ENCODE measurements at places on chromosomes 6 and 20. TPM values are rescaled to one million over a fixed set of nuclear protein-coding genes. Genes with fewer than 3 reads are reported as not detected.

GRCh38 chr6:40740518-40740917, 153.4 kb upstream of the LRFN2 start:
- no peak overlapping the region for H3K4me3 ChIP-seq
- peaks cover 33% of the 10 kb centered on the region for H3K27me3 ChIP-seq
- H3K27ac ChIP-seq = no peak overlapping the region
- H3K4me1 ChIP-seq = no peaks in the 10 kb centered on the region
- DNase-seq = no peak

ALDH5A1 gene
- 16.7 TPM for polyA plus RNA-seq

- H3K36me3 ChIP-seq = no peaks in the 10 kb centered on the region
- H3K27ac ChIP-seq = no peak overlapping the region
- no peaks in the 10 kb centered on the region for H3K4me1 ChIP-seq
These were observed 21.9 kb upstream of the BEND6 start for GRCh38 chr6:56932910-56933477.

GRCh38 chr20:24468401-24469115, 871 bp upstream of the SYNDIG1 start:
- peaks cover 44% of the 10 kb centered on the region for H3K27me3 ChIP-seq
- no peaks in the 10 kb centered on the region for H3K4me1 ChIP-seq
- H3K4me3 ChIP-seq = no peak overlapping the region
- H3K27ac ChIP-seq = no peak overlapping the region
- H3K36me3 ChIP-seq = no peaks in the 10 kb centered on the region
- DNase-seq = no peak

DNA sequence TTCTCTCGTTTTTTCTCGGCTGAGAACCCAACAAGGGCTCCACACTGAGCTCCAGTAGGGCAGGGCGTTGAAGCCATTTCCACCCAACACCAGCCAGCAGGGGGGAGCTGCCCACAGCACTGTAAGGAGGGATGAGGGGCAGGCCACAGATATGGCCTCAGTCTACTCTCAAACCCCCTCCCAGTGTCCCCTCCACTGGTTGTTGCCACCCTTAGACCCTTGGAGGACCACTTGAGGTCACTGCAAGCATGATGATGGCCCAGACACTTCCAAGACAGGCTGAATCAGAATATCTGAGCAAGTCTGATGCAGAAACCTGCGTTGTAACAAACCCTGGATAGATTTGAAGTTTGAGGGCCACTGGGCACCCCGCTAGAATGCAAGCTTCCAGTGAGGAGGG, 217.0 kb upstream of the CST7 start:
- no peaks in the 10 kb centered on the region for H3K4me1 ChIP-seq
- H3K36me3 ChIP-seq = no peaks in the 10 kb centered on the region
- no peak overlapping the region for H3K4me3 ChIP-seq
- no peaks in the 10 kb centered on the region for H3K27me3 ChIP-seq

DNA sequence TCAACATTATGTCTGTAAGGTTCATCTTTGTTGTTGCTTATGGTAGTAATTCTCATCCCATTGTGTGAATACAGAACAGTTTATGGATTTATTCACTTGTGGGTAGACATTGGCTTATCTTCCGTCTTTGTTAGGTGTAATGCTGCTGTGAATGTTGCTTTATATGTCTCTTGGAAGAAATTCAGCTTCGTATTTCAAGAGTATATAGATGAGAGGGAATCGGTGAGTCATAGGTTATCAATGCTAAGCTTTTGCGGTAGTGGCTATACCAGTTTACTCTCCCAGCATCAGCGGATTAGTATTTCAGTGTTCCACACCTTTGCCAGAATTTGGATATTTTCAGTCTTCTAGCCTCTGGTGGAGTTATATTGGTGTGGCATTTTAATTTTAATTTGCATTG, 77.8 kb downstream of the ZFAND3 start:
- H3K4me1 ChIP-seq = peaks cover 64% of the 10 kb centered on the region
- peaks cover 11% of the 10 kb centered on the region for H3K36me3 ChIP-seq
- H3K4me3 ChIP-seq = no peak overlapping the region

- peaks cover 26% of the 10 kb centered on the region for H3K4me1 ChIP-seq
- peak overlapping the region; percentile 89 for H3K4me3 ChIP-seq
- H3K36me3 ChIP-seq = no peaks in the 10 kb centered on the region
- no peaks in the 10 kb centered on the region for H3K27me3 ChIP-seq
These were observed 100.9 kb downstream of the HFE start for GRCh38 chr6:26187981-26188635.

MDFI gene
- polyA plus RNA-seq = not detected

DNA sequence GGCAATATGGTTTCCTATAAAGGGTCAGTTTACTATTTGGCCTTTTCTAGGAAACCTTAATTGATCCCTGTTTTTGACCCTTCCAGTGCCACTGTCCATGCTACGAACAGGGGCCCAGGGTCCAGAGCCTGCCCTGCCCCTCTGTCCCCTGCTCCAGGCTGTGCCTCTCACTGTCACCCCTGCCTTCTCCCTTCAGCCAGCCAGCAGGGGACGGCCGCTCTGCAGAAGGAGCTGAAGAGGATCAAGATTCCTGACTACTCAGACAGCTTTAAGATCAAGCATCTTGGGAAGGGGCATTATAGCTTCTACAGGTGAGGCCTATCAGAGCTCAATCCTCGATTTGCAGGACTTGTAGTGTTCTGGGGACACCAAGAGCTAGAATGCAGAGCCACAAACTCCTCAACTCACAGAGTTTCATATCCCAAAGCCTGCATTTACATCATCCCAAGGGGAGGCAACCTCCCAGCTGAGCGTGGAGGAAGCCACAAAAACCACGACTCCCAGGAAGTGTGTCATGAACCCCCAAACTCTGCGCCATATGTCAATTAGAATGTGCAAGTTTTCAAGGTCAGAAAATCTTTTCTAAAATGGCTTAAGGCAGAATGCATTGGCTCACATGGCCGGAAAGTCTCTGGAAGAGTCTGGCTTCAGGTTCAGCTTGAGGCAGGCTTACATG, 3.6 kb downstream of the BPI start:
- peaks cover 11% of the 10 kb centered on the region for H3K4me1 ChIP-seq
- DNase-seq = no peak
- peaks cover 66% of the 10 kb centered on the region for H3K27me3 ChIP-seq
- H3K4me3 ChIP-seq = no peak overlapping the region
- H3K27ac ChIP-seq = no peak overlapping the region
- no peaks in the 10 kb centered on the region for H3K36me3 ChIP-seq

- DNase-seq = no peak
- H3K4me3 ChIP-seq = no peak overlapping the region
- H3K27ac ChIP-seq = no peak overlapping the region
These were observed 1192.4 kb upstream of the CITED2 start for GRCh38 chr6:140566781-140567277.

HDGFL1 gene
- not detected for polyA plus RNA-seq

GRCh38 chr20:44414808-44415207, 59.3 kb downstream of the HNF4A start:
- H3K4me3 ChIP-seq = no peak overlapping the region
- peaks cover 43% of the 10 kb centered on the region for H3K27me3 ChIP-seq
- H3K4me1 ChIP-seq = no peaks in the 10 kb centered on the region
- no peak for DNase-seq
- H3K36me3 ChIP-seq = no peaks in the 10 kb centered on the region

- H3K4me1 ChIP-seq = no peaks in the 10 kb centered on the region
- H3K27me3 ChIP-seq = peaks cover 43% of the 10 kb centered on the region
- no peaks in the 10 kb centered on the region for H3K36me3 ChIP-seq
- DNase-seq = no peak
These were observed 24.8 kb upstream of the FOXQ1 start for GRCh38 chr6:1287103-1287591.

PXDC1 gene
- polyA plus RNA-seq = 0.44 TPM

CLDN20 gene
- polyA plus RNA-seq = not detected

OTOR gene
- polyA plus RNA-seq = not detected

GRCh38 chr6:69780585-69781178, 16.1 kb downstream of the LMBRD1 start:
- no peaks in the 10 kb centered on the region for H3K27me3 ChIP-seq
- no peak for DNase-seq
- peaks cover 70% of the 10 kb centered on the region for H3K4me1 ChIP-seq
- H3K4me3 ChIP-seq = no peak overlapping the region

- H3K4me1 ChIP-seq = peaks cover 20% of the 10 kb centered on the region
- H3K27ac ChIP-seq = no peak overlapping the region
- no peaks in the 10 kb centered on the region for H3K27me3 ChIP-seq
These were observed 25.3 kb downstream of the CASS4 start for GRCh38 chr20:56437196-56437960.

PREP gene
- 25.3 TPM for polyA plus RNA-seq

DNA sequence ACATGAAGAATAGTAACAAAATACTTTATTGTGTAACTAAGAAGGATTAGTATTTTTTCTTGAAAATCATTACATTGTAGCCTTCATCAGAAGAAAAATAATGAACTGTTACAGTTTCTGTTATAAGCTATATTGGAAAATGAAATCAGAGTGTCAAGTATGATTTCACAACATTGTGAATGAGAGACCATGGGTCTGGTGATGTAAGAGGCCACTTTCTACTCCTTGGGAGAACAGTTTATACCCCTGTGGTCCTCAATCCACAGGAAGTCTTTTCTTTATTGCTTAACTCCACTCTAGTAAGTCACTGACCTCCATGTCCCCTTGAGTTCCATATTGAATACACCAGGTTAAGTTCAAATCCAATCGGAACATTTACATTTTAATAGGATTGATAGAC, 218.7 kb upstream of the FERMT1 start:
- H3K36me3 ChIP-seq = no peaks in the 10 kb centered on the region
- DNase-seq = no peak
- H3K27me3 ChIP-seq = no peaks in the 10 kb centered on the region
- H3K27ac ChIP-seq = no peak overlapping the region
- H3K4me1 ChIP-seq = no peaks in the 10 kb centered on the region

HEBP2 gene
- 42.2 TPM for polyA plus RNA-seq
